Psoas muscle (tissue), 8 donors: ENCODE measurements at places on chromosomes 12 and 14. TPM values are rescaled to one million over a fixed set of nuclear protein-coding genes. Genes with fewer than 3 reads are reported as not detected.

GRCh38 chr12:90515199-90516175 lies 439.5 kb downstream of the CCER1 start:
- H3K27me3 ChIP-seq, result no peaks in the 10 kb centered on the region
- no peaks in the 10 kb centered on the region for H3K4me1 ChIP-seq
- DNase-seq, result no peak
- no peak overlapping the region for H3K4me3 ChIP-seq

METAP2 gene
- 80.4 TPM for total RNA-seq

GRCh38 chr12:98002887-98003493 lies 512.4 kb upstream of the TMPO start:
- H3K4me1 ChIP-seq, result no peaks in the 10 kb centered on the region
- no peak for DNase-seq
- H3K27me3 ChIP-seq, result no peaks in the 10 kb centered on the region
- no peak overlapping the region for H3K4me3 ChIP-seq
- no peak overlapping the region for H3K27ac ChIP-seq
- H3K36me3 ChIP-seq, result no peaks in the 10 kb centered on the region

DNA sequence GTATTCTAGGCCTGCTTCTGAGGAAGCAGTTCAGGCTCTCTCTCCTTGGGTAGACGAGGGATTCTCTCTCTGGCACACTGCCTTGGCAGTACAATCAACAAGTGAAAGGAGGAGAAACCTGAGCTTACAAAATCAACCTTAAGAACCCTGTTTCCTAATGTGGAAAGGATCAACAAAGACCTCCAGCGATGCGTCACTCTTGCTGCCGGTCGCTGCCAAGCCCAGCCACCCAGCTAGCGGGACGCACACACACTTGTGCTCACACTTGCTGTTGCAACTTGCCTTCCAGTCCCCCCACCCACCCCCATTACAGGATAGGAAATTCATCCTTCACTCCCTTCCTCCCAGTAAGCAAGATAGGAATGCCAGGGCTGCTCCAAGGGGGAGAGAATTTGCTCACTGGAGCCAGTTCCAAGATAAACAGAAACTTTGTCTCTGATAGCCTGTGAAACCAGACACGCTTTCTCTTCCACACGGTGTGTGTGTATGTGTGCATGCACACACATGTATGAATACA lies 144.3 kb downstream of the BCL11B start:
- H3K4me3 ChIP-seq, result no peak overlapping the region
- no peak for DNase-seq
- H3K27me3 ChIP-seq, result peaks cover 3% of the 10 kb centered on the region
- H3K27ac ChIP-seq, result no peak overlapping the region
- no peaks in the 10 kb centered on the region for H3K36me3 ChIP-seq

- no peaks in the 10 kb centered on the region for H3K27me3 ChIP-seq
- H3K4me3 ChIP-seq, result no peak overlapping the region
- peak overlapping the region; percentile 62 for H3K27ac ChIP-seq
- H3K36me3 ChIP-seq, result no peaks in the 10 kb centered on the region
- DNase-seq, result peak; percentile 41
Observed at GRCh38 chr14:72699852-72700257, 194.0 kb downstream of the DPF3 start.

LRRC43 gene
- 0.36 TPM for total RNA-seq

SLC17A8 gene
- not detected for total RNA-seq

- H3K27ac ChIP-seq, result no peak overlapping the region
- H3K4me3 ChIP-seq, result no peak overlapping the region
- H3K4me1 ChIP-seq, result no peaks in the 10 kb centered on the region
- DNase-seq, result no peak
- no peaks in the 10 kb centered on the region for H3K36me3 ChIP-seq
Observed at GRCh38 chr14:51498411-51499227, 153.1 kb upstream of the FRMD6 start.

GRCh38 chr12:108298761-108299275 lies 40.3 kb downstream of the CMKLR1 start:
- DNase-seq, result no peak
- no peak overlapping the region for H3K27ac ChIP-seq
- H3K36me3 ChIP-seq, result no peaks in the 10 kb centered on the region
- no peaks in the 10 kb centered on the region for H3K4me1 ChIP-seq
- no peak overlapping the region for H3K4me3 ChIP-seq
